Esophagus mucosa (tissue), 1 donor: ENCODE measurements at places on chromosomes 12 and 14.

DNA sequence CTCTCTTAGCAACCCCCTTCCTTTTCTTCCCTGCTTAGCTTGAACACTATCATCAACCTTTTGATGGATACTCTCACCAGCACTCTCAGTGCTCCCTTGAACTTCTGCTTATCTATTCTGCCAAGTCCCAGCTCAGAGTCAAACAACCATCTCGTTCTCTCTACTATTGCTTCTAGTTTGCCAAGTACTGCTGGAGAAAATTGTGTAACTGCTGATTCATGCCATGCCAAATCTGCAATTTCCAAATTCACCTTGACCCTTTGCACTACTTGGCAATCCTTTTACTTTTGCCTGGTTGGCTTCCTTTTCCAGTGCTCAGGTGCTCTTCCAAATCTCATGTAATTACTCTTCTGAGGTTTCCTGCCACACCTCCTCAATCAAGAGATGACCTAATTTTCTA, 2.8 kb upstream of the CCDC196 start:
- peak; percentile 23 for ATAC-seq

DNA sequence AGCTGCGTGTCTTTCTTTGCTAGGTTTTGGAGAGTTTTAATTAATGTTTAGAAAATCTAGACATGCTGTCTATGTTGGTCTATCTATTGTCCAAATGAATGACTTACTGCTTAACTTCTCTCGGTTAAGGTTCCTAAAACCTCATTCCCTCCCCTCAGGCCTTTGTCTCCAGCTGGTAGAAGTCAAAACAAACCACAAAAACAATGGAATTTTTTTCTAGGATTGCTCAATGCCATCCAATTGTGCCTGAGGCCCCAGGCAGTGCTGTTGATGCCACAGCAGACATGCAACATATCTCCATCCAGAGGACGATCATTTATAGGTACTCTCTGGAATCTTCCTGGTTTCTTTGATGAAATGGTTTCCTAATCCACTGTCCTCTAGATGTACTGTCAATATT, 448.2 kb upstream of the TBX3 start:
- ATAC-seq, result no peak

- ATAC-seq, result no peak
Measured at GRCh38 chr12:58301730-58302122, 360.4 kb downstream of the ATP23 start.

DNA sequence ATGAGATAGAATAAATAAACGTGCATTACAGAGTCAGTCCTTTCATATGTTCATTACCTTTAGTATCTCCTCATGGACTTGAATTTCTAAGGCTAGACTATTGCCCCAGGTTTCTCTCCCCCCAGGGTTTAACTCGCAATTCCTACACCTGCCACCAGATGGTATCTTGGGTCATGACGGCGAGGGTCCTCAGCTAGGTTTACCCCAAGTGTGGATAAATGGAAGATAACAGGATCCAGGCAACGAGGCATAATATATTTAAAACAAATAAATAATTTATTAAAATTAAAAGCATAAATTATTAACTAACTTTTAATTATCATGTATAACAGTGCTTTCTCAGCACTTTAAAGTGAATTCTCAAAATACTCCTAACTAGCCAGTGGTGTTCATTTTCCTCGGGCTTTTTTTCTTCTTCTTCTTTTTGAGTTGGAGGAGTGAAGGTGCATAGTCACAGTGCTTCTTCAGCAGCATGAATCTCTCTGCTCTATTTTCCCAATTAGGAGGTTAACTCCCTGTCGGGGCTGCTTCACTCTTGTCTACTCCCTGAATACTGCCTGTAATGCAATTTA, 243.5 kb upstream of the CAND1 start:
- ATAC-seq, result no peak

- ATAC-seq, result no peak
Measured at GRCh38 chr12:92779902-92780301, 77.1 kb downstream of the PLEKHG7 start.

DNA sequence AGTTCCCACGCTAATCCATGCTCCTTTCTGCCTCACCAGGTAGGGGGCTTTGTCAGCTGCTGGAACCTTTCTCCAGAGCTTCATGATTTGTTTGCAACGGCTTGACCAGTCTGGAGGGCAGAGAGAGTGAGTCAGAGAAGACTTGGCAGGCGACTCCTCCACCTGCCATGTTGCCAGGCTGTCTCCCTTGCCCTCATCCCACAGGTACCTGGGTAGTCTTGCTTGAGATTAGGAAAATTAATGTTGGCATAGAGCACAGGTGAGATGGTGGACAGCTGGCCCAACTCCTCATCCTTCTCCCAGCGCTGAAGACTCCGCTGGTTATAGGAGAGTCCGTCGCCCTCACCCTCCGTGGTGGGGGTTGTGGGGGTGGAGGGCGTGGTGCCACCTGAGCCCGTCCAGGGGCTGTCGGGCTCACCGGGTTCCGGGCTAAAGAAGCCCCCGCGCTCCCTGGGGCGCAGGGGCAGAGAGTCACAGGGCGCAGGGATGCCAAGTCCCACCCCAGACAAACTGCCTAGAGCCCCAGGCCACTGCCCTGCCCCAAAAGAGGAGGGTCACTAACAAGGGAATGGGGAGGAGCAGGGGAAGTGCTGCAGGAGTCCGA, 18.6 kb downstream of the KMT2D start:
- ATAC-seq, result no peak

DNA sequence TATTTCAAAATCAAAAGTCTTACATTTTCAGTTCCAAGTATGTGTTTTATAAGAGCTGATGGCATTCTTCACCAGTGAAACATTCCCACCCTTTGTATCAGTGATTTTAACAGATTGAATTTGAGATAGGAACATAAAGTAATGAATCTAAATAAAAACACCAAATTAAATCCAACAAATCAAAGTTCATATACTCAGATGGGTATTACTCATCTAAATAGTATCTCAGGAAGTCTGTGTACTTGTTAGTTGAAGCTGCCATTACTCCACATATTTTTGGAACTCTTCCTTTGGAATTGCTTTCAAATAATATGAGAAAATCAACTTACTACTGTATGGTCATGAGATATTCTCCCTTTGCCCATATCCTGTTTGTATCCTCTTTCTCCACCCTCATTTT, 89.1 kb downstream of the MIA2 start:
- ATAC-seq, result no peak

- no peak for ATAC-seq
Measured at GRCh38 chr12:16094437-16094836, 183.0 kb downstream of the SLC15A5 start.

- ATAC-seq, result no peak
Measured at GRCh38 chr12:105321125-105321524, 9.4 kb upstream of the C12orf75 start.

DNA sequence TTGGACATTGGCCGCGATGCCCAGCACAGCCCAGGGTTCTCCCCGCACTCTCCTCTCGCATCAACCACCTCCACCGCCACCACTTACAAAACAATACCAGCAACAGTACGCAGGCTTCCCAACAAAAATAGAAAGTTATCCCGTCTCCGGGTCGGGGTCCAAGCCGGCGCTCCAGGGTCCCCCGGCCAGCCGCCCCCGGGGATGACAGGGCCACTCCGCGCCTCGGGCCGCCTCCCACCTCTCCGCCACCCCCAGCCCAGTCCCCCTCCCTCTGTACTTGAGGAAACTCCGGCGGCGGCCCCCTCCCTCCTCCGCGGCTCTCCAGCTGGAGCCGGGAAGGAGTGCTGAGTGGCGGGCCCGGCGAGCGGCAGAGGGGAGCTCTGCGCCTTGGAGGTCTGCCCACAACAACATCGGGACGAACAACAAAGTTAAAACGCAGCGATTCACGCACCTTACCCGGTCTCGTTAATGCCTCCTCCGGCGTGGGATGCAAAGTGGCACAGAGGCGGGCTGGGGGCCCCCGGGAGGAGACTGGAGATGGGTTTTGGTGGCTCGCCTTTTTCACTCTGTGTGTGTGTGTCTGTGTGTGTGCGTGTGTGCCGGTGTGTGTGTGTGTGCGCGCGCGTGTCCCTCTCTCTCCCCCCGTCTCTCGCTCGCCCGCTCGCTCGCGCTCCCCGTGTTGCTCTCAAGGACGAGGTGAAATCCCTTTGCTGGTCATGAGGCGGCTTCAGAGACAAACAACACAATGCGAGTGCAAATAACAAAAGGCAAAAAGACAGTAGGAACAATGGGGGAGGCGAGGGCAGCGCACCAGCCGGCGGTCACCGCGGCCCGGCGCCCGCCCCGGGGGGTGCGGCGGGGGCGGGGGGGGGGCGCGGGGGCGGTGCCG, 386.8 kb downstream of the BCAT1 start:
- peak; percentile 60 for ATAC-seq

GRCh38 chr14:55303691-55304145, 32.5 kb downstream of the FBXO34 start:
- no peak for ATAC-seq

GRCh38 chr14:29649170-29649569, 278.5 kb downstream of the PRKD1 start:
- ATAC-seq, result no peak

DNA sequence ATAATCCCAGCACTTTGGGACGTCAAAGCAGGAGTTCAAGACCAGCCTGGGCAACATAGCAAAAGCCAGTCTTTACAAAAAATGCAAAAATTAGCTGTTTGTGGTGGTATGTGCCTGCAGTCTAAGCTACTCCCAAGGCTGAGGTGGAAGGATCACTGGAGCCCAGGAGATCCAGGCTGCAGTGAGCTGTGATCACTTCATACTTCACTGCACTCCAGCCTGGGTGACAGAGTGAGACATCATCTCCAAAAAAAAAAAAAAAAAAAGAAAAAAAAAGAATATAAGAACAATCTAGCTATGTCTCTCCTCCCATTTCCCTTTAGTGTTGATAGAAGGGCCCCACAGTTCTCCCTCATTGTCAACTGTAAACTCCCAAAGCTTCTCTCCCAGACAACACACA, 3.5 kb upstream of the BCAT1 start:
- ATAC-seq, result no peak

DNA sequence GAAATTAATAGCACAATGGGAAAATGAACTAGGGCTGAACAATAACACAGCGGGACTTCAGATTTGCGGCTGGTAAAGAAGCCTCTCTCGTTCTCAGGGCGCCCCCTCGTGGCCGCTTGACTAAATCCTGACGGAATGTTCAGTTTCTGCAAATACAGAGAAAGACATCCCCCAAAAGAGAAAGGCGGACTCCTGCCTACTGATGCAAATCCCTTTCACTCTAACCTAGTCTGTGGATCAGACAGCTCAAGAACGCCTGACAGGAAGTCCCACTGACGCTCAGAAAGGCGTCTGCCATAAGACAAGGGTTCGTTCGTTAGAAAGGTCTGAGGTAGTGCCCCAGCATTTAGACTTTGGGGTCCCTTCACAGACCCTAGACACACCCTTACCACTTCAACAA, 2.5 kb downstream of the NUAK1 start:
- no peak for ATAC-seq

DNA sequence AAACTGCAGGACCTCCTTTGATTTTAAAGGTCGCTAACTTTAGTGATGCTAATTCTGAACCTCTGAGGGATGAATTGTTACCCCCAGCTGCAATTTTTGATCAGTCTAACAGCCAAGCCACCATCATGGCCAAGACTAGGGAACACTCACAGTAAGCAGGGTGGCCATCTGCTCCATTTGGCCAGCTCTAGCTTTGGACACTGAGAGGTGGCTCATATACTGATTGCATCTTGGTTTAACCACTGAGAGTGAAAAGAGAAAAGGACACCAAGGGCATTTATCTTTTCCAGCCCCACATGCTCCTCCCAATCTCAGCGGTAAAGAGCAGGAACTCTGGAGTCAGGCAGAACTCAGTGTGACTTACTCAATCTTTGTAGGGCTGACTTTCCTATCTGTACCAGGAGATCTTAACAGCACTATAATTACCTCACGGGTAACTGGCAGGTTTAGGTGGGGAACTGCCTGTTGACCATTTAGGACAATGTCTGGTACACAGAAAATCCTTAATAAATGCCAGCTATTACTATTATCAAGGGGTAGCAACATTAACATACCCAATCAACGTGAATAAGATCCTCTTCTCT, 6.2 kb downstream of the LPCAT3 start:
- no peak for ATAC-seq

GRCh38 chr12:107612508-107612907, 73.1 kb upstream of the PWP1 start:
- ATAC-seq, result no peak

DNA sequence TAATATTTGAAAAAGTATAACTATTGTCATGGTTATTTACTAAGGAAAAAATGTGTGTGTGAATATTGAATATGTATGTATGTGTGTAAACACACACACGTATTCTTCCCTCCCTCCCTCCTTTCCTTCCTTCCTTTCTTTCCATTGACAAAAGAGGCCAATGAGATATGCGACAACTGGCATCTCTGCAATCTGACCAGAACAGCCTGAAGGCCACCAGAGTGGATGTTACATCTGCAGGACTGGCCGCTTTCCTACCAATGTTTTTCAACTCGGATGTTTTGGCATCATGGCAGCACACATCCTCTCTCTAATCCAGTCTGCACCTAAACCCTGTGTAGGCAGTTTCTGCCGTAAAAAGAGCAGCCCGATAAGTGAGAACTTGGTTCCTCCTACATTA, 20.7 kb downstream of the HOXC4 start:
- no peak for ATAC-seq

- no peak for ATAC-seq
Measured at GRCh38 chr14:85572011-85572410, 42.1 kb downstream of the FLRT2 start.

DNA sequence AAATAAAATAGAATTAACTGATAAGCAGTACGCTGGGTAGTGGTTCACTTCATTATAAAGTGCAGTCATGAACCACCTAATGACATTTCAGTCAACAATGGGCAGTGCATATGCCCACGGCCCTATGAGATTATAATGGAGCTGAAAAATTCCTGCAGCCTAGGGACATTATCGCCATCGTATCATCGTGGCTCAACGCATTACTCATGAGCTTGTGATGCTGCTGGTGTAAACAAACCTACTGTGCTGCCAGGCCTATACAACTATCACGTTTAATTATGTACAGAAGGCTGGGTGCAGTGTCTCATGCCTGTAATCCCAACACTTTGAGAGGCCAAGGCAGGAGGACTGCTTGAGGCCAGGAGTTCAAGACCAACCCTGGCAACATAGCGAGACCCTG, 62.3 kb upstream of the TMEM263 start:
- ATAC-seq, result no peak
